ENCODE measurements at places on chromosomes 7 and 10.

GRCh38 chr10:91740353-91740924, 57.8 kb upstream of the TNKS2 start:
- no peak for DNase-seq

DNA sequence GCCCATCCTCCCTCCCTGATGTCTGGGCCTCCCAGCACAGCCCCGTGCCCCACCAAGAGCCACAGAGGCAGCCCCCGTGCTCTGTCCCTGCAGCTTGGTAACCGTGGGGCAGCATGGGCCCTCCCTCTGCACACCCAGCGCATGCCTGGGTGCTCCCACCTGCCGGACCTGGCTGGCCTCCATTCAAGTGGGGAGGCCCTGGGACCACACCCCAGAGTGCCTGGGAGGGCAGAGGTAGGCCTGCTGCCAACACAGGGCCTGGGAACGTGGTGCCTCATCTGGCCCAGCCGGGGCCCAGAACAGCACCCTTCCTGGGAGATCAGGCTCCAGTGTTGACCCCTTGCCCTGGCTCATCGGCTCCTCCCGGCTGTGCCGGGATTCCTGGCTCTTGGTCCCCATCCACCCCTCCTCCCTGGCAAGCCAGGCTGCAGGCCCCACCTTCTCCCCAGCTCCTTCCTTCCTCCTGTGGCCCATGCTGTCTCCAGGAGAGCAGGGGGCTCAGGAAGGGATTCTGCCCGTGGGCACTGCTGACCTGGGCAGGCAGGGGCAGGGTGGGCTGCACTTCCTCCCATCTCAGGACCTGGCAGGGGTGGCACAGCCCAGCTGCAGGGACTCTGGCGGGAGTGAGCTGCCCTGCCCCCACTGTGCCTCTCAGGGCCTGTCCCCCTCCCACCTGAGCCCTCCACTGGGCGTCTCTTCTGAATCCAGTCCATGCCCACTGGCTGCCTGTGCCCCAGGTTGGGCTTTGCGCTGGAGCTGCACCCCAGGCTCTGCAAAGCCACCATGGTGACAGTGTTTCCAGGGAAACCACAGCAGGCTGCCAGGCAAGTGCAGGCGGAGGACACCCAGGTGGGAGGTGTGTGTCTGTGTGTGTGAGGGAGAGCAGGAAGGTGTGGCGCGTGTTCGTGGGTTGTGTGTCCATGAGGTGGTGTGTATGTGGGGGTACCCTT, 32.6 kb downstream of the PWWP2B start:
- DNase-seq = no peak

- DNase-seq = no peak
Observed at GRCh38 chr7:107622429-107622828, 38.2 kb upstream of the SLC26A4 start.

DNA sequence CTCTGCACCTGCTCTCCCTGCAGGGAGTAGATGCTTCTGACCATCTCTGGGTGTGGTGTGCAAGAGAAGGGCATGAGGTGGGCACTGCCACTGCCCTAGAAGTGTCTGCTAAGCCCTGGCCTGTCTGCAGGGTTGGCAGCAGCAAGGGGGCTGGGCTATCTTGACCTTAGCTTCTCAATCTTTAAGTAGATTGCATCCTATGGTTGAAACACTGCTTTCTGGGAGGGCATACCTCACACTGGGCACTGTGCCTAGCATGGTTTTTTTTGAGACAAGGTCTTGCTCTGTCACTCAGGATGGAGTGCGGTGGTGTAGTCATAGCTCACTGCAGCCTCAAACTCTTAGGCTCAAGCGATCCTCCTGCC, 54.9 kb downstream of the CLIP2 start:
- no peak for DNase-seq

DNA sequence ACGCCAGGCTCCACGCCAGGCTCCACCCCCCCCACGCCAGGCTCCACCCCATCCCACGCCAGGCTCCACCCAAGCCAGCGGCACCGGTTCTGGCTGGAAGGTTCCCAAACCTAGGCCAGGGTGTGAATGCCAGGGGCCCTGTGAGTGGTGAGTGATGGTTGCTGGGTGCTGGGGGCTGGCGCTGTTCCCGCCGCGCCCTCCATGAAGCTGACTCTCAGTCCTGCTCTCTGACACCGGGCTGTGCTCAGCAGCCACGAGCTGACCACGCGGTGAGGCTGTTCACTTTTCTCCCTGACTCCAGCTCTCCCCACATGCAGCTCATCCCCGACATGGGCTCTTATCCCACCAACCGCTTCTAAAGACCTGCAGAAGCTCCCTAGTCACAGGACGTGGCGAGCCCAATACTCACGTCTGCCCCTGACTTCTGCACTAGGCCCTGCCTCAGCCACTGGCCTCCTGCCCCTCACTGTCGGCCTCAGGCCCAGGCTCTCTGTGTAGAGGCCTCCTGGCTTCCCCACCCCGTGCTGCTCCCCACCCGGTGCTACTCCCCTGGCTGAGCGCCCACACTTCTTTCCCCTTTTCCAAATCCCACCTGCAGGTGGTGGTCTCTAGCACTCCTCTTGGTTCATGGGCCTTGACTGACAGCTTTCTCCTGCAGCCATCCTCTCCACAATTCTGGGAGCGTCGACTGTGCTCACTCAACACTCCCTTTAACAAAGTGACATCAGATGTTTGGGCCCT, 603.0 kb downstream of the PTPRN2 start:
- no peak for DNase-seq

DNA sequence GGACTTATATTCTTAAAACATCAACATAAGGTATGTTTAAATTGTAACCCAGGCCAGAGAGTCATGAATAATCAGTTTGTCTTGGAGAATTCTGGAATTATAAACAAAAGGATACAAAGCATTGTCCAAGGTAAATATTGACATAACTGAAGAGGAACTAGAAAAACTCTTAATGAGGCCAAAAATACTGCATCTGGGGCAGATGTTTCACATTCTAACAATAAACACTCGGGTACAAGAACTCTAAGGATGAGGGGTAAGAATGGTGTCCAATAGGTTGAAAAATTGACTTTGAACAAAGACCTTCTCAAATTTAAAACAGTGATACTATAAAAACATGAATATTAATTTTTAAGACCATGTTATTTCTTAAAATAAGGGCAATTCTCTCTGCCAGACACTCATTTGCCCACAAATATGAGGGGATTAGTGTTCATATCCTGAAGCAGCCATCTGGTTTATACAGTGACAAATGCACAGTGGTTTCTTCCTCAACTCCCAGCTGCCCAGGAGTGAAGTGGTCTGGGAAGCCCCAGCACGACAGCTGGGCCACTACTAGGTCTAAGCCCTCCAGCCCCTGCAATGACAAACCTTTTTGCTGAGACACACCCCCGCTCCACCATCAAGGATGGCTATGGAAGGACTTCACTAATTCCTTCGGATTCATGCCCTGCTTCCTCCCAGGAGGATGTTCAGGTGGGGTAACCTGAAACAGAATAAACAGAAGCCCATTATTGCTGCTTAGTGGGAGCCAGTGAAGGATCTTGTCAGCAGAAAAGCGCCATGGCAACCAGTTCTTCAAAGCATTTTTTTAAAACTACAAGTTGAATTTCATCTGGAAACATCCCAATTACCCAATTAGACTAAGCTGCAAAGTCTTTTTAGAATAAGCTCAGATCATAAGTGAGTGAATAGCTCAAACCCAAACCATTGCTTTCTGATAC, 107.5 kb upstream of the ARID5B start:
- DNase-seq = no peak

DNA sequence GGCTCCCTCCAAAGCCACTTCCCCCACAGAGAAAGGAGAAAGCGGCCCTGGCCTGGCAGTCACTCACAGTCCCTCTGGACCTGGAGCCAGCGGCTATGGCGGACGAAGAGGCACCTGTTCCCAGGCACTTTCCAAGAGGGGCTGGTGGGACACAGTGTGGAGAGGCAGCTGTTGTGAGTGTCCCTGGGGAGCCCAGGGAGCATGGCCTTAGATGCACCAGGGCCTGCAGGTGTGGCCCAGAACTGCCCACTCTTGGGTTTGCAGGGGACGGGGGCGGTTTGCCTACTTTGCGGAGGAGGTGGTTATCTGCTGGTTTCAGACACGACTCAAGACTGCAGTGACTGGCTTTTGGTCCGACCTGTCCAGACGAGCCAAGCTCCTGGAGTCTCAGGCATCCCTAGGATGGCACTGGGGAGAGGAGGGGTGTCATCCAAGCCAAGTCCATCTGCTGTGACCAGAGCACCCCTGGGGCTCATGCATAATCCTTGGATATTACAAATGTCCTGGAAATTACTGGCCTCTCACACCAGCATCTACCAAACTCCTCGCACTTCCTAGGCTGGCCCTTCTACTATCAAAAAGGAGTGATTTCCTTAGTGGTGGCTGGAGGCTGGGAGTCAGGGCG, 18.4 kb downstream of the CTBP2 start:
- DNase-seq = no peak

- no peak for DNase-seq
Observed at GRCh38 chr7:32618470-32618869, 123.2 kb downstream of the AVL9 start.

- DNase-seq = no peak
Observed at GRCh38 chr10:91201213-91201996, 19.1 kb upstream of the PCGF5 start.

GRCh38 chr10:126204320-126204719, 184.0 kb downstream of the ADAM12 start:
- no peak for DNase-seq

DNA sequence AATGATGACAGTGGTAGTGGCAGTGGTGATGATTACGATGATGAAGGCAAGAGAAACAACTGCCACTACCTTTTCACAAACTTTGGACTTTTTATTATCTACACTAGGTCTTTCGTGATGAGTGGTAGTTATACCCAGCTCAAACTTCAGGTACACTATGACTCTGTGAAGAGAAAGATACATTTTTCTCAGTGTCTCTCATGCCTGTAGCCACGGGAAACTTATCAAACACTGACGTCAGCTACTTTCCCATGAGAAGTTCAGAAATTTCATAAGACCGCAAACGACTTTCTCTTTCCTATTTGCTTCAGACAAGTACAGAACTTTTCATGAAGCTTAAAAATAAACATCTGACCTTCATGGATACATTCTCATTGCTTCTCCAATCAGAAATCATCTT, 57.0 kb downstream of the CALD1 start:
- DNase-seq = no peak

DNA sequence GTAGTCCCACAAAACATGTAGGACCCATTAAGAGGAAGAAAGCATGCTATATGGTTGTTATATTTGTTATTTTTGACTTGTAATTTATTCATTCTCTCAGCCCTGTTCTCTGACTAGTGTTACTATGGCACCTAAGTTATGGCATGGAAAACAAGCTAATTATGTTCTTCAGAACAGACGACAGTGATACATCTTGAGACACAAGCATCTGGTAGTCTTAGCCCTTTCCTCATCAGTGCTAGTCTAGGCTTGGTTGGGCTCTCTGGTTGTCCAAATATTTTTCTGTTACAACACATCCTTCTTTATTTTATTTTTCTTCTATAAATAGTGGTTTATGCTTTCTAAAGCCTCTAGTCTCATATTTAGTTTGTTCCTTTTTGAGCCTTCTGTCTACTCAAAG, 308.3 kb upstream of the KAT6B start:
- DNase-seq = no peak

DNA sequence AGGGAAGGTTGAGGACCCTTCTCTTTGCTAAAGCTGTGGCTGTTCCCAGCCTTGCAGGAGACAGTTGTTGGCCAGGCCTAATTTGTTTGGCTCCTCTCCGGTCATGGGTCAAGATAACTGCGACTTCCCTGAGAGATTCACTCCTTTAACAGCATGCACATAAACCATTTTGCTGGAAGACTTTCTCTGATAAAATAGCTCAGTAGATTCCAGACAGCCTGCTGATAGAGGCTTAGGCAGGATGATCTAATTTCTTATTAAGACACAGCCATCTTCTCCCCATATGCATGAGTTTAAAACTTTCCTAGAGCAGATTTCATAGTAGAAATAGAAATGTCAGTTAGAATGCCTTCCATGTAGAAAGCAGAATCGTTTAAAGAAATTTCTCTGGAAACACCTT, 181.9 kb downstream of the WNT2 start:
- DNase-seq = no peak

GRCh38 chr10:25725917-25726716, 207.9 kb upstream of the MYO3A start:
- no peak for DNase-seq

GRCh38 chr10:91389636-91390512, 20.3 kb upstream of the HECTD2 start:
- no peak for DNase-seq

DNA sequence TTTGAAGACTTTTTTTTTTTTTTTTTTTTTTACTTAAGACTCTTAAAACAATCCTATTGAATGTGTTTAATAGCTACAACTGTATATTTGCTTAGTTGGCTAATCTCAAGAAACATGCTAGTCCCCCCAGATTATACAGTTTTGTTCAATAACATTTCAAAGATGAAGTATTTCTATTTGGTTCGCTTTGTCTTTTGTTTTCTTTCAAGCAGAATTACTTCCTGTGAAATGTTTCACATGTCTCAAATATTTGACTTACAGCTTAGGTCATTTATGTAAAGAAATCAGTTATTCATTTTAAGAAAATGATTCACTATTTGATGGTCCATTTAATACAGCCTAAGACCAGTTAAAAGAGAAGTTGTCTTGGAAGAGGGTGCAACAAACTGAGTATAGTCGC, 12.8 kb upstream of the LAMB1 start:
- DNase-seq = no peak

DNA sequence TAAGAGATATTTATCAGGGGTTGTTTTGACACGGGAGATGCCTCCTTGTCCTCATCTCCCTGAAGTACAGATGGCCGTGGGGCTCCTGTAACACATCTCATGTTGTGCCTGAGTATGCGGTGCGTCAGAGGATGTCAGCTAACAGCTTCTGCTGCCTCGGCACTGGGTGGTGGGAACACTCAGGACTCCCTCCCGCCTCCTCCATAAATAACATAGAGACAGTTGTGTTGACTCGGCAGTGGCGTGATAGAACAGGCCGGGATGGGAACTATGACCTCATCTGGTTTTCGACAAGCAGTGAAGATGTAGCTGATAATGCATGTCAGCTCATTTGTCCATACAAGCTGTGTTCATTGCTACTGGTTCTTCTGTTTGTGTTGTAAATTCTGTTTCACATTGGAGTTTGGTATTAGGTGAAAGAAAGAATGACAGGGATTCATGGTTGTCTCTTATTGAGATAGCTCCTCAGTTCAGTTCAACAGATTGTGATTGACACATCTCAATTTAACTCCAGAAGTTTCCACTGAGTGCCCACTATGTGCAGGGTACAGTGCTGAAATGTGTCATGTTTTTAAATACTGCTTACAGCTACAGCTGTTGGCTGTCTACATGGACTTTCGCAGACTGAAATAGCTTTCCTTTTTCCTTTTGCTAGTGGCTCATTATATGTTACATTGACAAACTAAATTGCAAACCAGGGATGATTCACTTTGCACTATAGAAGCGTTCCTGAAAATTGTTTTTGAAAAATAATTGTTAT, 87.4 kb downstream of the CHN2 start:
- no peak for DNase-seq

GRCh38 chr10:48896756-48897440, 42.7 kb downstream of the LRRC18 start:
- DNase-seq = no peak
